Activated naive CD8-positive, alpha-beta T cell treated with anti-CD3 and anti-CD28 coated beads for 36 hours (primary cell): ENCODE measurements at places on chromosomes 2 and 18. TPM values are rescaled to one million over a fixed set of nuclear protein-coding genes. Genes with fewer than 3 reads are reported as not detected.
A peak's percentile ranks its signal among the peaks of the same experiment; 100 is the strongest.

Gene TUBA3E
- total RNA-seq: not detected

- H3K27me3 ChIP-seq: no peaks in the 10 kb centered on the region
- H3K4me1 ChIP-seq: peaks cover 36% of the 10 kb centered on the region
- DNase-seq: no peak
- H3K36me3 ChIP-seq: peaks cover 13% of the 10 kb centered on the region
- no peak overlapping the region for H3K27ac ChIP-seq
Measured at GRCh38 chr2:6957910-6958615, 40.9 kb downstream of the RNF144A start.

- peaks cover 17% of the 10 kb centered on the region for H3K27me3 ChIP-seq
- no peak overlapping the region for H3K27ac ChIP-seq
- no peaks in the 10 kb centered on the region for H3K36me3 ChIP-seq
Measured at GRCh38 chr2:152283392-152283791, 51.6 kb upstream of the FMNL2 start.

- no peak for DNase-seq
- H3K4me1 ChIP-seq: no peaks in the 10 kb centered on the region
- H3K36me3 ChIP-seq: no peaks in the 10 kb centered on the region
- no peaks in the 10 kb centered on the region for H3K27me3 ChIP-seq
- H3K27ac ChIP-seq: no peak overlapping the region
- no peak overlapping the region for H3K4me3 ChIP-seq
Measured at GRCh38 chr2:214676421-214677089, 132.9 kb downstream of the BARD1 start.

GRCh38 chr2:202344178-202344577 lies 31.9 kb upstream of the BMPR2 start:
- no peaks in the 10 kb centered on the region for H3K4me1 ChIP-seq
- H3K27me3 ChIP-seq: no peaks in the 10 kb centered on the region
- H3K27ac ChIP-seq: no peak overlapping the region
- no peak for DNase-seq
- no peak overlapping the region for H3K4me3 ChIP-seq

- H3K4me3 ChIP-seq: no peak overlapping the region
- no peak for DNase-seq
- H3K36me3 ChIP-seq: no peaks in the 10 kb centered on the region
- no peaks in the 10 kb centered on the region for H3K27me3 ChIP-seq
Measured at GRCh38 chr2:9767656-9768281, 75.5 kb upstream of the TAF1B start.

Gene ARMC9
- 3.9 TPM for total RNA-seq

Gene EN1
- not detected for total RNA-seq

GRCh38 chr2:37615804-37616676 lies 55.4 kb downstream of the CDC42EP3 start:
- H3K36me3 ChIP-seq: no peaks in the 10 kb centered on the region
- peak overlapping the region; percentile 38 for H3K27ac ChIP-seq
- no peaks in the 10 kb centered on the region for H3K27me3 ChIP-seq
- peak; percentile 30 for DNase-seq
- peaks cover 37% of the 10 kb centered on the region for H3K4me1 ChIP-seq
- H3K4me3 ChIP-seq: no peak overlapping the region

GRCh38 chr2:73993376-73993775 lies 8.7 kb downstream of the TET3 start:
- peaks cover 67% of the 10 kb centered on the region for H3K4me1 ChIP-seq
- H3K4me3 ChIP-seq: no peak overlapping the region
- peaks cover 56% of the 10 kb centered on the region for H3K36me3 ChIP-seq
- no peak for DNase-seq

Gene PAX3
- total RNA-seq: not detected

GRCh38 chr2:221370857-221371211 lies 201.3 kb downstream of the EPHA4 start:
- no peaks in the 10 kb centered on the region for H3K36me3 ChIP-seq
- no peak overlapping the region for H3K4me3 ChIP-seq
- H3K27me3 ChIP-seq: peaks cover 13% of the 10 kb centered on the region
- no peak for DNase-seq
- no peak overlapping the region for H3K27ac ChIP-seq

DNA sequence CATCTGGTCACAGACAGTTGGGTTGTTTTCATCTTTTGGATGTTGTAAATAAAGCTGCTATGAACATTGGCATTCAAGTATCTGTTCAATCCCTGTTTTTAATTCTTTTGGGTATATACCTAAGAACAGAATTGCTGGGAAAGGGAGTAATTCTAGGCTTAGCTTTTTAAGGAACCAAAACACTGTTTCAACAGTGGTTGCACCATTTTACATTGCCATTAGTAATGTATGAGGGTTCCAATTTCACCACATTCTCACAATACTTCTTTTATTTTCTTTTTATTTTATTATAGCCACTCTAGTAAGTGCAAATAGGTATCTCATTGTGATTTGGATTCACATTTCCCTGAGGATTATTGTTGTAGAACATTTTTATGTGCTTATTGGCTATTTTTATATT lies 108.9 kb upstream of the GLS start:
- peaks cover 2% of the 10 kb centered on the region for H3K4me1 ChIP-seq
- H3K27ac ChIP-seq: no peak overlapping the region
- no peak overlapping the region for H3K4me3 ChIP-seq
- H3K27me3 ChIP-seq: no peaks in the 10 kb centered on the region
- DNase-seq: no peak

Gene CFC1
- total RNA-seq: not detected

GRCh38 chr18:3055186-3055728 lies 42.3 kb upstream of the LPIN2 start:
- no peaks in the 10 kb centered on the region for H3K27me3 ChIP-seq
- peaks cover 26% of the 10 kb centered on the region for H3K4me1 ChIP-seq
- peaks cover 11% of the 10 kb centered on the region for H3K36me3 ChIP-seq
- H3K27ac ChIP-seq: no peak overlapping the region

- peaks cover 3% of the 10 kb centered on the region for H3K36me3 ChIP-seq
- no peak overlapping the region for H3K4me3 ChIP-seq
- H3K4me1 ChIP-seq: peaks cover 4% of the 10 kb centered on the region
- no peaks in the 10 kb centered on the region for H3K27me3 ChIP-seq
- no peak overlapping the region for H3K27ac ChIP-seq
- DNase-seq: no peak
Measured at GRCh38 chr2:27690052-27690451, 26.4 kb downstream of the SLC4A1AP start.

Gene CFAP53
- 0.54 TPM for total RNA-seq

DNA sequence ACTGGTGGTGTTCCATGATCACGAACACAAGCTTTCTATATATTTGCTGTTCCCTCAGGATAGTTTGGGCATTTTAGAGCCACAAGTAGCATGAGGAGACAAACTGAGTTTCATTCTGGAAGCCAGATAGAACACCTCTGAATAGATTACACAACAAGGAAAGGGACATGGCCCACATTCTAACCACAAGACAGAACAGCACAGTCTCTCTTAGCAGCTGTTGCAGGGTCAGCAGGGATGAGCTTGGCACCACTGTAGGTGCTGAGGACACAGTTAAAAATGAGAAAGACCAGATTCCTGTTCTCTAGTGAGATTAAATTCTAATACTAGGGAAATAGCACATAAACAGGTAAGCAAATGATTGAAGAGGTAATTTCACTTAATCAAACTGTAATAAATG lies 235.3 kb downstream of the ZNF407 start:
- no peak for DNase-seq
- H3K4me1 ChIP-seq: peaks cover 4% of the 10 kb centered on the region
- H3K4me3 ChIP-seq: no peak overlapping the region
- H3K36me3 ChIP-seq: peaks cover 11% of the 10 kb centered on the region
- no peak overlapping the region for H3K27ac ChIP-seq
- H3K27me3 ChIP-seq: no peaks in the 10 kb centered on the region

Gene RTN4
- 90.7 TPM for total RNA-seq

Gene DCDC2C
- not detected for total RNA-seq

GRCh38 chr18:23852236-23853045 lies 162.1 kb upstream of the TTC39C start:
- peaks cover 2% of the 10 kb centered on the region for H3K36me3 ChIP-seq
- H3K4me1 ChIP-seq: peaks cover 11% of the 10 kb centered on the region
- H3K27ac ChIP-seq: peak overlapping the region; percentile 77

DNA sequence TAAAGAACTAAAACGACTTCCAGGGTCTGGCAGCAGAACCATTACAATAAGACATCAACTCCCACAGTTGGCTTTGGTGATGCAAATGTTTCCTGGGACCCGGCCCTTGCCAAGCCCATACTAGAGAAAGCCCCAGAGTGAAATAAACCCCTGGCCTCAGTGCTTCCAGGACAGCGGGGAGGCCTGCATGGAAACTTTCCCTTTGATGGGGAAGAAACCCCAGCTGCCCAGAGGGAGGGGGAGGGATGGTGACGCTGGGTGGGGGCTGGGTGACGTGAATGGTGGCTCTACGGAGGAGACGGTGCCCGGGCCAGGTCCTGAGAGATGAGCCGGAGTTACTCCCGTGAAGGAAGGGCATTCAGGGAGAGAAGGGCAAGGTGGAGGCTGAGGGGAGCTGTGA lies 27.5 kb downstream of the INHBB start:
- H3K4me1 ChIP-seq: no peaks in the 10 kb centered on the region
- no peak overlapping the region for H3K27ac ChIP-seq
- DNase-seq: no peak
- no peaks in the 10 kb centered on the region for H3K27me3 ChIP-seq
- no peaks in the 10 kb centered on the region for H3K36me3 ChIP-seq
- no peak overlapping the region for H3K4me3 ChIP-seq

Gene EMX1
- not detected for total RNA-seq

- no peak for DNase-seq
- peaks cover 8% of the 10 kb centered on the region for H3K27me3 ChIP-seq
- H3K27ac ChIP-seq: no peak overlapping the region
- H3K4me3 ChIP-seq: no peak overlapping the region
Measured at GRCh38 chr2:146985753-146986152, 859.1 kb upstream of the ACVR2A start.

DNA sequence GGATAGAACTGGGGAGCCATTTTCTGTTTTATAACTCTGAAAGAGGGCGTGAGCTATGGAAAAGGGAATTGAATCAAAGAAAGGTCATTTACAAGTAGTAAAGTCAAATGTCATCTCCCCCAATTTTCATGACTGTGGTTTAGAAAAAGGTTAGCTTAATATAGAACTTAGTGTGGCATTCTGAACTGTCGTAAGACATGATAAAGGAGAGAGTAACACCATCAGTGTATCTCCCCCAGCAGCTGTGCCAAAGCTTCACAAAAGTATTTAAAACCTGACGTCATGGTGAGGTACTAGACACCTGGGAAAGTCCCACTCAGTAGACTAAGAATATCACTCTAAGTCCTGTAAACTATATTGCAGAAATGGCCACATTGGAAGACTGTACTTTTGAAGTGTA lies 5.8 kb upstream of the IKZF2 start:
- DNase-seq: no peak
- no peaks in the 10 kb centered on the region for H3K36me3 ChIP-seq
- H3K4me1 ChIP-seq: peaks cover 27% of the 10 kb centered on the region
- peak overlapping the region; percentile 52 for H3K27ac ChIP-seq

DNA sequence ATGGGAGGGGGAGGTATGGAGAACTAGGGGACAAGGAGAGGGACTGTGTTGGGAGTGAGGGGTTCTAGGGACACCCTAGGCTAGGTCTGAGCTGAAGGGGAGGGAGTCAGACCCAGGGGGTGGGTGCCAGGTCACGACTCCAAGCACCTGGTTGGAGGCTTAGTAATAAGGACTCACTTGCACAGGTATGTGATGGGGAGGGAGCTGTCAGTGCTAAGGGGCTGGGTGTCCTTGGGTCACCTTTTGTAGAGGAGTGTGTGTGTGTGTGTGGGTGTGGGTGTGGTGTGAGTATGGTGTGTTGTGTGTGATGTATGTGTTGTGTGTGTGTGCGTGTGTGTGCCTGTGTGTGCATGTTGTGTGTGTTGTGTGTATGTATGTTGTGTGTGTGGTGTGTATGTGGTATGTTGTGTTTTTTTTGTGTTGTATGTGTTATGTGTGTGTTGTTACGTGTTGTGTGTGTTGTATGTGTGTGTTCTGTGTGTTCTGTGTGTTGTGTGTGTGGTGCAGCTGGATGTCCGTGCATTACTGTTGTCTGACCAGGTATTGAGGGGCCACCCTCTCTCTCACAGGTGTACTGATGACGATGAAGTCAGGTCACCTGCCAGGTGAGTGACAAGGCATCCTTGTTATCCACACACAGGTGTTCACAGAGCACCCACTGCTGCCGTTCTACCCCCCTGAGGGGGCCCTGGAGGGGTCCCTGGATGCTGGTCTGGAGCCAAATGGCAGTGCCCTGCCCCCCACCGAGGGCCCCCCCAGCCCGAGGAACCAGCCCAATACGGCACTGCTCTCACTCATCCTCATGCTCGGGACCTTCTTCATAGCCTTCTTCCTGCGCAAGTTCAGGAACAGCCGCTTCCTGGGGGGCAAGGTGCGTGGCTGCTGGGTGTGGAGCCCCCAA lies 9.8 kb downstream of the SLC4A3 start:
- H3K4me3 ChIP-seq: no peak overlapping the region
- no peaks in the 10 kb centered on the region for H3K36me3 ChIP-seq
- peaks cover 14% of the 10 kb centered on the region for H3K27me3 ChIP-seq
- no peaks in the 10 kb centered on the region for H3K4me1 ChIP-seq
- no peak overlapping the region for H3K27ac ChIP-seq

Gene C18orf54
- 5.7 TPM for total RNA-seq

DNA sequence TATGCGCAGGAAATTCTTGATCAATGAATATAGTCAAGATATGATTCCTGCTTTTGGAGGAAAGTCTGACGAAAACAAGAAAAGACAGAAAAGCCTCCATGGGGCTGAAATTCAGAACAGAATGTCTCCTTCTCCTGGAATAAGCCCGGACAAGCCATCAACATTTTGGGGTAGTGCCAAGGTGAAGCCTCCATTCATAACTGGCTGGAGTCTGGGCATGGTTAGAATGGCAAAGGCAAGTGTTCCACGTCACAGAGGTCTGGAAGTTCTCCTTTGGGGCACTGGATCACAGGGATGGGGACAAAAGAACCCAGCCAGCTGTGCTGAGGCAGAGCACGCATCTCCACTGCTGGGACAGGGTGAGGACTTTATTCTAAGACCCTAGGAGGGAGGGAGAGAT lies 505.7 kb downstream of the CMPK2 start:
- H3K4me1 ChIP-seq: no peaks in the 10 kb centered on the region
- no peak for DNase-seq
- H3K27me3 ChIP-seq: no peaks in the 10 kb centered on the region

Gene TTN
- 2.2 TPM for total RNA-seq

- peak overlapping the region; percentile 93 for H3K4me3 ChIP-seq
- peak overlapping the region; percentile 97 for H3K27ac ChIP-seq
- peaks cover 94% of the 10 kb centered on the region for H3K36me3 ChIP-seq
- H3K27me3 ChIP-seq: peaks cover 4% of the 10 kb centered on the region
Measured at GRCh38 chr2:157438863-157439823, 4.7 kb downstream of the CYTIP start.

GRCh38 chr2:224669449-224669848 lies 46.7 kb downstream of the CCDC195 start:
- peaks cover under 1% of the 10 kb centered on the region for H3K27me3 ChIP-seq
- H3K27ac ChIP-seq: no peak overlapping the region
- H3K4me3 ChIP-seq: no peak overlapping the region
- H3K4me1 ChIP-seq: peaks cover 2% of the 10 kb centered on the region

Gene TMEM150A
- 3.4 TPM for total RNA-seq

Gene NGEF
- total RNA-seq: not detected
